Fibroblast of mammary gland (primary cell): ENCODE measurements at places on chromosomes 13 and 19.

DNA sequence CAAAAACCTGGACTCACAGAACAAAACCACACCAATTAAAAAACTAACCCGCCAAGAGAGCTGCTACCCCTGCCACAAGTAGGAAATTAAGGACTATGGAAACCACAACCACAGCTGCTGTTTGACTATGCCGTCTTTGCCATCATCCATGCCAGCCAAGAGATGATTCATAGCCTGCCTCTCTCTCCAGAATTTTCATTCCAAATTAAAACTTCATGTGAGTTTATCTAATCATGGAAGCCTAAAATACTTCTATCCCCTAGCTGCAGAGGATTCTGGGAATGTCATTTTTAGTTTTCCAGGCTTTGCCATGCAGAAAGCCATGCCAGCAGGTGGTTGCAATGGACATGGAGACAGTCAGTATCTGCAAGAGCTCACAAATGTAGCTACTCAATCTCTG lies 27.6 kb upstream of the GTF2F2 start:
- DNase-seq = peak; percentile 12

DNA sequence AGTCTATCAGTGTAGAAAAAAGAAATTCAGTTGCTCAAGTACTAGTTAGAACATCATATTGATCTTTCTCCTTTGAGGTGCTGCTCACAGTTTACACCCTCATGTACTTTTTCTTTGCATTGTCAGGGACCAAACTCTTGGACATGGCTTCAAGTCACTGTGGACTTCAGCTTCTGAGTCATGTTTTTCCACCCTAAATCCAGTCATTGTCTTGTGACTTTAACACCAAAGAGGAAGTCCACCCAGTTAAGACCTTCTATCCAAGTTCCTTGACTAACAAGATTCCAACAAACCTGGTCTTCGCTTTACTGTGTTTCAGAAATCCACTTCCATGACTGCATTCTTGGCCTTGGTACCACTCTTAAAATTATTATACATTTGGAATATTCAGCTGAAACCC lies 206.7 kb upstream of the ARGLU1 start:
- no peak for DNase-seq

DNA sequence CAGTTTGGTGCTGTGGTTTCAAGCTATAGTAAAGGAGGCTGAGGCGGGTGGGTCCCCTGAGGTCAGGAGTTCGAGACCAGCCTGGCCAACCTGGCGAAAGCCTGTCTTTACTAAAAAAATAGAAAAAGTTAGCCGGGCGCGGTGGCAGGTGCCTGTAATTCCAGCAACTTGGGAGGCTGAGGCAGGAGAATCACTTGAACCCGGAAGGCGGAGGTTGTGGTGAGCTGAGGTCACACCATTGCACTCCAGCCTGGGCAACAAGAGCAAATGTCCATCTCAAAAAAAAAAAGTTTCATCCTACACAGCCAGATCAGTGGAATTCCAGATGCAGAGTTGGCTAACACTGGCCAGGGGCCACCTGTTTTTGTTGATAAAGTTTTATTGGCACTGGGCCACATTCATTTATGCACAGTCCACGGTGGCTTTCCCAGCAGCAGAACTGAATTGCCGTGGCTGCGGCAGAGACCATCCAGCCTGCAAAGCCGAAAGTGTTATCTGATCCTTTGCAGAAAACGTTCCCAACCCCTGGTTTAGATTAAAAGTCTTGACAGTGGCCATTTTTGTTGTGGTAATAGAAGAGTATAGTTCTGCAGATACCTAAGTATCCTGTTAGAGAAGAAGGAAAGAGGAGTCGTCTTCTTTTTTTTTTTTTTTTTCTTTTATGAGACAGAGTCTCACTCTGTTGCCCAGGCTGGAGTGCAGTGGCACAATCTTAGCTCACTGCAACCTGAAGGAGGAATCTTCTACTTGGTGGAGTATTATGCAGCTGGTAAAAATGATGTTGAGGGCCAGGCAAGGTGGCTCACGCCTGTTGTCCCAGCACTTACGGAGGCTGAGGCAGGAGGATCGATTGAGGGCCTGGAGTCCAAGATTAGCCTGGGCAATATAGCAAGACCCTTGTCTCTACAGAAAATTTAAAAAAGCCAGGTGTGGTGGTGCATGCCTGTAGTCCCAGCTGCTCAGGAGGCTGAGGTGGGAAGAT lies 8.7 kb downstream of the NCLN start:
- no peak for DNase-seq

DNA sequence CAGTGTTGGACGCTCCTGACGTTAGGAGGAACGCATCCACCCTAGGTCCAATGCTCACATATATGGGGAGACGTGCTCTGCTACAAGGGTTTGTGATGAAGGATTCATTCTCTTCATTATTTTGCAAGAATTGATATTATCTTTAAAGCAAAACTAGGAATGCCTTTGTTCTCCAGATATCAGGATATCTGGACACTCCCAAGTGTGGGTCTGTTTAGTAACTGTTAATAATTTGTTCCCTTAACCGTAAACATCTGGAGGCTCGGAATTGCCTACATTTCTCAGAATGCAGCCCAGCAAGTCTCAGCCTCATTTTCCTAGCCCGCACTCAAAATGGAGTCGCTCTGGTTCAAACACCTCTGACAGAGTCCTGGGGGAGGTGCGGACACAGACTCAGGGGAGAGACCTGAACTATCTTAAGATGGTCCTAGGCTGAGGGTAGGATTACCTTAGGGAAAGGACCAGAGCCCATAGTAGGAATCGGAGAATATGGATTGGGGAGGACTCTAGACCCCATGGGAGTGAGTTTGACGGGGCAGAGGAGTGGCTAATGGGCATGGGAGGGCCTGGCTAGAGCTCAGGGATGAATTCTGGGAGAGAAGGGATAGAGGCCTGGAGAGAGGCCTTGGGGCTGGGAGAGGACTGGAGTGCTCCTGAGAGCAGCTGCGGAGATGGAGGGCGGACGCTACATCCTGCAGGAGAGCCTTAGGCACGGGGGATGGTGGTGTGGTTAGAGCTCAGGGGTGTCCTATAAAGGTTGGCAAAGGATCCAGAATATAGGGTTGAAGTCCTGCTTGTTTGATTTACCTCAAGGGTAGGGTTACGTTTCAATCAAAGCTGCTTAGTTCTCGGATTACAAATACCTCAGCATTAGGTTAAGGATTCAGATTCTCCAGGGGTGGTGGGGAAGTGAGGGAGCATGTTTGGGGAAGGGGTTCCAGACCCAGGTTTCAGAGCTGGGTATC lies 43.2 kb downstream of the ZNF331 start:
- no peak for DNase-seq

GRCh38 chr19:48918071-48918470 lies 15.4 kb upstream of the DHDH start:
- no peak for DNase-seq

DNA sequence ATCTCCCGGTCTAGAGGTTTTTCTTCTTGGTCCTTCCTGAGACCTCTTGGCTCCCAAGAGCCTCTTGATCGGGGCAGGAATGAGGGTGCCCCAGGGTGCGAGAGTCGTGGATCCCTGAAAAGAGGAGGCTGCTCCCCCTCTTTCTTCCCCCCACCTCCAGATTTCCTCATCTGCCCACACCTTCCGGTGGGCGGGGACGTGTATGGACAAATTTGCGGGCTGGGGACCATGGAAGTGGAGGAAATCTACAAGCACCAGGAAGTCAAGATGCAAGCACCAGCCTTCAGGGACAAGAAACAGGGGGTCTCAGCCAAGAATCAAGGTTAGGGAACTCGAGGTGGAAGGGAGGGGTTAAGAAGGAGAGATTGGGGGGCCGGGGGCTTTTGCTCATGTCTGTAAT lies at the start of gene MCEMP1:
TSS of gene MCEMP1 (plus strand) at position 237 of the 400 bp plus-strand sequence. CDS start at position 268, 31 bp downstream.
- no peak for DNase-seq

GRCh38 chr19:51018745-51019543 lies 565 bp downstream of the KLK10 start:
- no peak for DNase-seq

GRCh38 chr13:25207291-25207810 lies 35.3 kb upstream of the AMER2 start:
- DNase-seq = peak; percentile 42

GRCh38 chr19:45462174-45462573 lies 5.6 kb upstream of the FOSB start:
- DNase-seq = no peak
